ENCODE measurements at places on chromosomes 12 and 14.

GRCh38 chr12:15837141-15837790 is 44.9 kb upstream of the STRAP start:
- no peak overlapping the region for H3K4me3 ChIP-seq
- H3K36me3 ChIP-seq = no peaks in the 10 kb centered on the region
- H3K27ac ChIP-seq = no peak overlapping the region
- no peaks in the 10 kb centered on the region for H3K27me3 ChIP-seq
- no peak for DNase-seq

DNA sequence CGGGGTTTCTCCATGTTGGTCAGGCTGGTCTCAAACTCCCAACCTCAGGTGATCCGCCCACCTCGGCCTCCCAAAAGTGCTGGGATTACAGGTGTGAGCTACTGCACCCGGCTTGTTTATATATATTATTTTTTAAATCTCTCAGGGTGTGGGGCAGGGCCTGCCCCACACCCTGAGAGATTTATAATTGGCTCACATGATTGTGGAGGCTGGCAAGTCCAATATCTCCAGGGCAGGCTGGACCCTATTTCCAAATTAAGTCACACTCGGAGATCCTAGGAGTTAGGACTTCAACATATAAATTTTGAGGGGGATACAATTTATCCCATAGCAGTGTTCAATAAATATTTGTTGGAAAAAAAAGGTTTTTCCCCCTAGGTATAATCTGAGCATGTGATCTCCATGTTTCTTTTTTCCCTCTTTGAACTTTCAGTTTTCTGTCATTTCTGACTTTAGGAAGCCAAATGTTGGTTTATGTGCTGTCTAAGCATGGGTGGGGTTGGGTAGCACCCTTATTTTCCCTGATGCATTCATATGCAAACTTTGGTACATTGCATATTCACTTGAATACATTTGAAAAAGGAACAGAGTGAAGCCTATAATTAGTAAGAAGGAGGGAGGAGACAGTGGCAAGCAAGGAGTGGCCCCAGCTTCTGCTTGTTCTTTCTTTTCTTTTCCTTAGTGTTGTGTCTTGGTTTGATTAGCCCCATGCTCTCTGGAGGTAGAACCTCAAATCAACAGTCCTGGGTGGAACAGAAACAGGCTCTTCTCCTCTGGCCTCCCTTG is 8.7 kb upstream of the A2ML1 start:
- no peak overlapping the region for H3K27ac ChIP-seq
- H3K27me3 ChIP-seq = no peaks in the 10 kb centered on the region
- DNase-seq = no peak
- H3K36me3 ChIP-seq = no peaks in the 10 kb centered on the region

DNA sequence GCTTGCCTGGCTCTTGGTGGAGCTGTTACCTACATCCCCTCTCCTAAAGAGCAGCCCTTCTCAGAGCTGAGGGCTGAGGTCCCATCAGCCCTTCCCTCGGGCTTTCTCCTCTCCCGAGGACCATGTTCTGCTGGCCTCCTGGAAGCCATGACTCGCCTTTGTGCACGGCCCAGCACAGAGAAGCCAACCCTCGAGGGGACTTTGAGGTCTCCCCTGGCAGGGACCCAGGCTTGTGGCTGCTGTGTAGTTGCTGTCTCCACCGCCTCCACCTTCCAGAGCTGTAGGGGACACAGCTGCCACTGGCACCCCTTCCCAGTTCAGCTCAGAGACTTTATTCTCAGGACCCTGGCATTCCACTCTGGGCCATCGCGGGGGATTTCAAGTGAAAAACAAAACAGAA is 22.9 kb upstream of the CCND2 start:
- H3K4me1 ChIP-seq = no peaks in the 10 kb centered on the region
- DNase-seq = no peak
- H3K27ac ChIP-seq = no peak overlapping the region

- H3K4me3 ChIP-seq = no peak overlapping the region
- H3K4me1 ChIP-seq = no peaks in the 10 kb centered on the region
- no peak overlapping the region for H3K27ac ChIP-seq
- H3K27me3 ChIP-seq = no peaks in the 10 kb centered on the region
- no peaks in the 10 kb centered on the region for H3K36me3 ChIP-seq
- no peak for DNase-seq
Measured at GRCh38 chr12:82366197-82366596, 7.9 kb downstream of the METTL25 start.

GRCh38 chr12:53948650-53949593 is 5.8 kb upstream of the HOXC12 start:
- no peak overlapping the region for H3K27ac ChIP-seq
- no peaks in the 10 kb centered on the region for H3K36me3 ChIP-seq
- peaks cover 97% of the 10 kb centered on the region for H3K27me3 ChIP-seq
- H3K4me1 ChIP-seq = no peaks in the 10 kb centered on the region
- DNase-seq = no peak
- no peak overlapping the region for H3K4me3 ChIP-seq

GRCh38 chr12:106345746-106346145 is 11.8 kb upstream of the POLR3B start:
- peaks cover 20% of the 10 kb centered on the region for H3K36me3 ChIP-seq
- H3K4me1 ChIP-seq = peaks cover 16% of the 10 kb centered on the region
- no peaks in the 10 kb centered on the region for H3K27me3 ChIP-seq
- no peak for DNase-seq
- no peak overlapping the region for H3K4me3 ChIP-seq
- H3K27ac ChIP-seq = no peak overlapping the region

GRCh38 chr12:57213763-57214397 is 2.7 kb upstream of the NXPH4 start:
- peaks cover 27% of the 10 kb centered on the region for H3K36me3 ChIP-seq
- H3K4me3 ChIP-seq = no peak overlapping the region
- peaks cover 24% of the 10 kb centered on the region for H3K4me1 ChIP-seq
- no peak overlapping the region for H3K27ac ChIP-seq
- DNase-seq = no peak
- peaks cover 45% of the 10 kb centered on the region for H3K27me3 ChIP-seq

- H3K36me3 ChIP-seq = peaks cover 18% of the 10 kb centered on the region
- no peaks in the 10 kb centered on the region for H3K27me3 ChIP-seq
- no peaks in the 10 kb centered on the region for H3K4me1 ChIP-seq
- no peak overlapping the region for H3K4me3 ChIP-seq
Measured at GRCh38 chr12:100279607-100280244, 12.7 kb downstream of the SCYL2 start.

- H3K27me3 ChIP-seq = no peaks in the 10 kb centered on the region
- no peak overlapping the region for H3K4me3 ChIP-seq
- H3K4me1 ChIP-seq = no peaks in the 10 kb centered on the region
- no peaks in the 10 kb centered on the region for H3K36me3 ChIP-seq
- H3K27ac ChIP-seq = no peak overlapping the region
- DNase-seq = no peak
Measured at GRCh38 chr12:76109879-76110278, 25.4 kb upstream of the NAP1L1 start.

- no peak for DNase-seq
- H3K27ac ChIP-seq = no peak overlapping the region
- H3K4me3 ChIP-seq = no peak overlapping the region
Measured at GRCh38 chr12:42798811-42799438, 209.4 kb upstream of the PRICKLE1 start.

DNA sequence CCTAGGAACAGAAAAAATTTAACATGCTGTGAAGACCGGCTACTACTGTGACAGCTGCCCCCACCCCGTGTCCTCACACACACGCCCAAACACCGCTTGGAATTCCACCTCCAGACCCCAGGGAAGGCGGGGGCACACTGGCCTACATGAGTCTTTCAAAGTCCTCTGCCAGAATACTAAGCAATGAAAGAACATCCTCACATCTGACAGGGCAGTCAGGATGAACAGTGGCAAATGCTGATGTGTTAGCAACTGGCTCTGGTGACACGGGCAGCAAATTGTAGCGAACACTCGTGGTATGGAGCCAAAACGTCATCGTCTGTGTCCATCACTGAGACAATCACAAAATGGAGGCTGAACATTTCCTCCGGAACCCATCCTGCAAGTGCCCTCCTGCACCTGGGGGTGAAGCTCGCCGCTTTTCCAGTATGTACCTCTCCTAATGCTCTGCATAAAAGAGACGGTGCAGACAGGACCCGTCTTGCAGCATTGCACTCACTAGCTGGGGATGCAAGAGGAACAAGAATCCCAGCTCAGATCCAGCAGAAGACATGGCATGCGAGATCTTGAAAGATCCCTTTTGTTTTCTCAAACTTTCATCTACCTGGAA is 94.8 kb downstream of the BCL11B start:
- DNase-seq = no peak
- H3K36me3 ChIP-seq = no peaks in the 10 kb centered on the region
- no peak overlapping the region for H3K4me3 ChIP-seq
- H3K27me3 ChIP-seq = no peaks in the 10 kb centered on the region
- H3K27ac ChIP-seq = no peak overlapping the region

DNA sequence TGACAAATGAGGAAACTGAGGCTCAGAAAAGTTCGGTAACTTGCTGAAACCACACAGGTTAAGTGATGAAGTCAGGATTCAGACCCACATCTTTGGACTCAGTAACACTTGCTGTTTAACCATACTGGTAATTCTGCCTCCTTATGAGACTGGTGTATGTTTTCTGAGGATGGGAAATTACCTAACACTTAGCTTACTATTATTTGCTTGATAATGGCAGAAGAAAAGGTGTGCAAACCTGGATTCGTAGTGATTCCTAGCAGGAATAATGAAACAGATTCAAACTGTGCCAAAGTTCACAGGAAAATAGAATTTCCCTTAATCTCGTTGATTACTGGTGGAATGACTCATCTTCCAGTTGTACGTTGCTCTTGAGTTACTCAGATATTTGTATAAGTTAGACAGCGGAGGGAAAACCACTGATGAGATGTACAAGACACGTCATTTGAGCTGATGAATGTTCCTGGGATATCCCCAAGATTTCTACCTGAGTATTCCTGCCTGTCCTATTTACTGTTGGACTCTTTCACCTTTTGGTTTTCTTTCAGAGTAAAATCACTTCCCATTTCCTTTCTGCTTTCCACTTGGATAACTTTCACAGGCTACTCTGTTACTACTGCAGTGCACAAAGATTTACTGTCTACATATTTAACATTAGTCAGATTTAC is 37.5 kb downstream of the PRORP start:
- no peak overlapping the region for H3K4me3 ChIP-seq
- peaks cover 19% of the 10 kb centered on the region for H3K4me1 ChIP-seq
- H3K36me3 ChIP-seq = no peaks in the 10 kb centered on the region
- no peak overlapping the region for H3K27ac ChIP-seq
- no peaks in the 10 kb centered on the region for H3K27me3 ChIP-seq

- H3K27me3 ChIP-seq = no peaks in the 10 kb centered on the region
- no peak for DNase-seq
- H3K27ac ChIP-seq = no peak overlapping the region
- no peaks in the 10 kb centered on the region for H3K4me1 ChIP-seq
- H3K36me3 ChIP-seq = no peaks in the 10 kb centered on the region
- no peak overlapping the region for H3K4me3 ChIP-seq
Measured at GRCh38 chr12:64025174-64025958, 180.9 kb downstream of the SRGAP1 start.

DNA sequence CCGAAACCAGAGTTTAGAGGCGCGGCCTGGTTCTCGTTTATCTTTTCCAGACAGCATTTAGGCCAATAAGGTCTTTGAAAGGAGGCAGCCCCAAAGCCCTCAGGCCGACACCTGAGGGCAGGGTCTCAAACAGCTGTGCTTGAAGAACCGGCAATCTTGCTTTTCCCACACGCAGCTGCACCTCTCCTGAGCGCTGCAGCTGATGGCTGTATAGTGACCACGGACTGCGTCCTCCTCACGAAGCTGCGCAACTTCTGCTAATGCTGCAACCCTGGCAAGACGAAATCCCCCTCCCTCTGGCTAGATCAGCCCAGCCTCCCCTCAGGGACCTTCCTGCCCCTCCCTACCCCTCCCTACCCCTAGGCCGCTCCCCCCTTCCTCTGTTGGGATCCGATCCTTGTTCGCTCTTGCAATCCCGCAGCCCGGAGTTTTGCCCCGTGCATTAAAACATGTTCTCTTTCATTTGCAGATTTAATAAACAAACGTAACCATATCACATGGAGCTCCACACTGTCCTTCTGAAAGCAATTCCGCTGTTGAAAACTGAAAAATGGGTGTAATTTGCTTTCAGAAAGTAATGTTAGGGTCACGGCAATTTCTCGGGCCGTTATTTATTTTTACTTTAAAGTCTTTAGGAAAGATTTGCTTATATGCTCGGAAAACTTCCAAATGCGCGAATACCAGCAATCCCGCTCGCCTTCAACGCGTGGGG is 4.8 kb upstream of the PAX9 start:
- peaks cover 17% of the 10 kb centered on the region for H3K4me1 ChIP-seq
- peaks cover 100% of the 10 kb centered on the region for H3K27me3 ChIP-seq
- H3K36me3 ChIP-seq = no peaks in the 10 kb centered on the region
- H3K27ac ChIP-seq = no peak overlapping the region

GRCh38 chr12:112179916-112180315 is 54.6 kb downstream of the TRAFD1 start:
- H3K36me3 ChIP-seq = peaks cover 81% of the 10 kb centered on the region
- no peak for DNase-seq
- H3K4me1 ChIP-seq = no peaks in the 10 kb centered on the region
- no peak overlapping the region for H3K4me3 ChIP-seq
- no peak overlapping the region for H3K27ac ChIP-seq

DNA sequence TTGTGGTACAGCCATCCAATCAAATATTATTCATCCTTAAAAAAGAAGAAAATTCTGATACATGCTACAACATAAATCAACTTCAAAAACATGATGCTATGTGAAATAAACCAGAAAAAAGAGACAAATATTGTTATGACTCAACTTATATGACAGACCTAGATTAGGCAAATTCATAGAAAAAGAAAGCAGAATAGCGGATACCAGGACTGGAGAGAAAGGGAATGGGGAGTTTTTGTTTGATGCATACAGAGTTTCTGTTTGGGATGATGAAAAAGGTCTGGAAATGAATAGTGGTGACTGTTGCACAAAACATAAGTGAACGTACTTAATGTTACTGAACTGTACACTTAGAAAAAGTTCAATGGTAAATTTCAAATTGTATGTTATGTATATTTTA is 82.3 kb downstream of the SPPL3 start:
- H3K36me3 ChIP-seq = no peaks in the 10 kb centered on the region
- H3K4me1 ChIP-seq = peaks cover 8% of the 10 kb centered on the region
- no peak overlapping the region for H3K27ac ChIP-seq

DNA sequence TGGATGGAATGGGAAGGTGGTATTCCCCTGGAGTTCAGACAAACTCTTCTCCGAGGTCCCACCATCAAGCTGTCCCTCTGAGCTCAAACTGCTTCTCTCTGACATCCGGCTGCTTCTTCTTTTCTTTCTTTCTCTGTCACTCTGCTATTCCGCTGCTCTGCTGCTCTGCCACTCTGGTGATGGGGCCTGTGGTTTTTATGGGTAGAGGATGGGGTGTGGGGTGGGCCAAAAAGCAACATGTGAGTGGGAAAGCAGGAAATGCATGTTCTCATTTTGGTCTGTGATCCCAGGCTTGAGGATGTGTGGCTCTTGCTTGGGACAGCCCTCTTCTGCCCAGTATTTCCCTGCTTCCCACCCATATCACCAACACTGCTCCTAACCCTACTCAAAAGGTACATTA is 30.6 kb downstream of the CLECL1 start:
- H3K4me1 ChIP-seq = peaks cover 17% of the 10 kb centered on the region
- no peak for DNase-seq
- no peak overlapping the region for H3K4me3 ChIP-seq
- no peaks in the 10 kb centered on the region for H3K27me3 ChIP-seq
- no peak overlapping the region for H3K27ac ChIP-seq
- H3K36me3 ChIP-seq = no peaks in the 10 kb centered on the region

All from upper lobe of right lung (tissue), 1 donor.